ENCODE measurements at places on chromosomes 4 and X.
A peak's percentile ranks its signal among the peaks of the same experiment; 100 is the strongest.

DNA sequence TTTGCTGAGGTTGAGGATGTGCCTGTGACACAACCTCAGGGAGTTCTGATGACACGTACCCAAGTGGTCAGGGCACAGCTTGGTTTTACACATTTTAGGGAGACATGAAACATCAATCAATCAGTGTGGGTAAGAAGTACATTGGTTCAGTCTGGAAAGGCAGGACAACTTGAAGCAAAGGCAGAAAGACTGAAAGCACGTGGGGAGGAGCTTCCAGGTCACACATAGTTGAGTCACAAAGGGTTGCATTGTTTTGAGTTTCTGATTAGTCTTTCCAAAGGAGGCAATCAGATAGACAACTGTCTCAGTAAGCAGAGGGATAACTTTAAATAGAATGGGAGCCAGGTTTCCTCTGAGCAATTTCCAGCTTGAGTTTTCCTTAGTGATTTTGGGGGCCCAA is 1910.0 kb upstream of the AGA start:
- DNase-seq, result no peak

DNA sequence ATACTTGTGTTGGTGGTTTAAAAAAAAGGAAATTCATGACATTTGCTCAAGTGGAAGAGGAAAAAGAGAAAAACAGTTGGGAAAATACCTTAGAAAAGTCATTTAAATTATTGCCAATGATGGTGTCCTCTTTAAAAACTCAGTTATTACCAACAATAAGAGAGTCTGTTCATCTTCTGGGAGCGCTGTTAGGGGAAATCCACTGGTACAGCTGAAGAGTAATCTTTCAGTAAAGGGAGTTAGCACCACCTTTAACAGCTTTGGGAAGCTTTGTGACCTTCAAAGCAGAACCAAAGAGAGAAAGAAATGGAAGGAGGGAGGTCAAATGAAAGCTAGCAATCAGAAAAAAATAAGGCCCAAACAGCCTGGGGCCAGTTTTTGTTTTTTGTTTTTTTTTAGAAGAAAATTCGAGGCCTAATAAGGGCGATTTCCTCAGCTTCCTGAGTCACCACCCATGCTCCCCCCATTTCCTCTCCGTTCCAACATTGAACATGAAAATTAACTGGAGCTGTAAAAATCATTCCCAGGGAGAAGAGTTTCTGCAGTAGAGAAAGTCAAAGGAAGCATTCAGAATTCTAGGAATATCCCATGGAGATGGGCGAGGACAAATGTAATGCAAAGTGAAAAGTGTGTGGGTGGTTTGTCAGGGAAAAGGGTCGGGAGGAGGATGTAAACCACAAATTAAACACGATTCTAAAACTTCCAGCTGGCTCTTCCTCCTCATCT is 115.1 kb downstream of the SH3KBP1 start:
- no peak for DNase-seq

DNA sequence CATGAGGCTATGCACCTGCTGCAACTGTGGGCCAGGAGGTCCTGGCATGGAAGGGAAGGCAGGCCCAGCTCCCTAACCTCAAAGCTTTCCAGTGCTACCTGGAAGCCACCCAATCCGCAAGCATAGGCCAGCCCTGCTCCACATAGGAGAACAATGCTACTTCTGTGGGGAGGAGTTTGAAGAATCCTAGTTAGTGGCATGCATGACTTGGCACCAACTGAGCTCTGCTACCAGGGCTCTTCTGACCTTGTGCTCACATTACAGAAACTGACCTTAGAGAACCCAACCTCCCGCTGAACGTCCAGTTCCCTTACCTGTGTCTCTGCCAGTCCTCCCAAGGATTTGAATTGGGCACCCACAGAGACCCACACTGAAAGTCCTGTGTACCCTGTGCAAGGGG is 58.8 kb downstream of the USP46 start:
- no peak for DNase-seq

DNA sequence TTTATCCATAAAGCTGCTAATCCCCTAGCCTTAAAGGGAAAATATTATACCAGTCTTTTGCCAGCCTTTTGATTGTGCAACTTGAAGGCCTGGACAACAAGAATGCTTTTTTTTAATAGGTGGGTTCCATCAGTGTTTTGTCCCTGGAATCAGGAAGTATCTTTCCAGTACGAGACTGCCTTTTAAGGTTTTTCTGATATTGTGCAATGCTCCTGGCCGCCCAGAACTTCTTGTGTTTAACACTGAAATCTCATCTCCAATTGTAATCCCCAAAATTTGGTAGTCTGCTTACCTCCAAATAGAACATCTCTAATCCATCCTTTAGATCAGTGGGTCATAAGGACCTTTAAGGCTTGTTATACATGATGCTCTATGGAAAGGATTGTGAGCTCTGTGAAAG is 256.7 kb downstream of the NAF1 start:
- DNase-seq, result peak; percentile 17

- peak; percentile 31 for DNase-seq
Measured at GRCh38 chr4:75633846-75634245, 3.5 kb upstream of the CDKL2 start.

GRCh38 chr4:77994194-77994721 is 62.9 kb upstream of the FRAS1 start:
- peak; percentile 68 for DNase-seq

- no peak for DNase-seq
Measured at GRCh38 chr4:10184041-10184440, 67.4 kb upstream of the WDR1 start.

- no peak for DNase-seq
Measured at GRCh38 chrX:39356119-39356807, 555.0 kb downstream of the MID1IP1 start.

DNA sequence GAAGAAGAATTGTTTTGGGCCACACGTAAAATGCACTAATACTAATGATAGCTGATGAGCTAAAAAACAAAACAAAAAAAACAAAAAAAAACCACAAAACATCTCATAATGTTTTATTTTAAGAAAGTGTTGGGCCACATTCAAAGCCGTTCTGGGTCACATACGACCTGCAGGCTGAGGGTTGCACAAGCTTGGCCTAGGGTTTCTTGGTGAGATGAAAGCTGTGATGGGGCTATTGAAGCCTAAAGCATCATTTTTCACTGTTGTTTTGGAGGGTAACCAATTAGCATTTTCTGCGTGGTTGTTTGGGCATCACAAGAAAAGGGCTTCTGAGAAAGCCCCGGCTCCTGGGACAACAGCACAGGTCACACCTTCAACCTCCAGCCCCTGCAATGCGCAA is 42.5 kb upstream of the ZNF157 start:
- no peak for DNase-seq

DNA sequence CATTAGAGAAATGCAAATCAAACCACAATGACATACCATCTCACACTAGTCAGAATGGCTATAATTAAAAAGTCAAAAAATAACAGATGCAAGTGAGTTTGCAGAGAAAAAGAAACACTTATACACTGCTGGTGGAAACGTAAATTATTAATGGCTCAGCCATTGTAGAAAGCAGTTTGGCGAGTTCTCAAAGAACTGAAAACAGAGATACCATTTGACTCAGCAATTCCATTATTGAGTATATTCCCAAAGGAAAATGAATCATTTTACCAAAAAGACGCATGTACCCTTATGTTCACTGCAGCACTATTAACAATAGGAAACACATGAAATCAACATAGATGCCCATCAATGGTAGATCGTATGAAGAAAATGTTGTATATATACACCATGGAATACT is 75.0 kb downstream of the NAA11 start:
- DNase-seq, result no peak

DNA sequence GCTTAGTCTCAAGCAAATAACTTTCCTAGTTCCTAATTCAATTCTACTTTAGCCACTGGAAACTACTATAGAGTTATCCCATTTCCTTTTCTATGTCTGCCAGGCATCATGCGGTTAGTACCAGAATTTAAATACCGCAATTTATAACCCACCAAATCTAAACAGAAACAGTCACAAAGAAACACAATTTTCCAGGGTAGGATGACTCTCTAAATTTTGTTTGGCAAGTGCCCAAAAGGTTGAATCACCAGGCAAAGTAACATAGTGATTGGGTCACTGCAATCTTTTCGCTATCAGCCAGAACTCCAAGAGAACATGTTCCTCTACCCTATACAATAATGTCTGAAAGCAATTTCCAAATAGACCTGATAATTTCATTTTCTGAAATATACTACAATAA is 240.2 kb upstream of the GRIA3 start:
- no peak for DNase-seq

GRCh38 chr4:58646126-58646525 is 1535.9 kb upstream of the IGFBP7 start:
- no peak for DNase-seq

GRCh38 chrX:2767631-2768455 is 16.0 kb downstream of the XG start:
- no peak for DNase-seq

DNA sequence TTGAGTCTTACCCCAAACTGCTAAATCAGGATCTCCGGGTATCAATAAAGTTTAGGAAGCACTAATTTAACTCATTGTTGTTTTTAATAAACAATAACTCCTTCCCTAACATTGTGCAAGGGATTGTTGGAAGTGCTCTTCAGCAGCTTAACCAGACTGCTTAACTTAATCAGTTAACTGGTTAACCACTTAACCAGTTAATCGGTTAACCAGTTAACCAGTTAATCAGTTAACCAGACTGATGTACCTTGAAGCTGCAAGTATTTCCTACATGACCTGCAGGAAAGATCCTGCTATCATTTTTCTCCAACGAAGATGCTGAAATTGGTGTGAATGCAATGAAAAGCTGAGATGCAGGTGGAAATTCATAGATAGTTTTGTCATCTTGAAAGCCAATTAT is 40.1 kb upstream of the AP1S2 start:
- no peak for DNase-seq

GRCh38 chrX:56600141-56600540 is 36.7 kb downstream of the UBQLN2 start:
- DNase-seq, result peak; percentile 37

GRCh38 chr4:6278801-6279197 is 9.1 kb downstream of the WFS1 start:
- peak; percentile 89 for DNase-seq

DNA sequence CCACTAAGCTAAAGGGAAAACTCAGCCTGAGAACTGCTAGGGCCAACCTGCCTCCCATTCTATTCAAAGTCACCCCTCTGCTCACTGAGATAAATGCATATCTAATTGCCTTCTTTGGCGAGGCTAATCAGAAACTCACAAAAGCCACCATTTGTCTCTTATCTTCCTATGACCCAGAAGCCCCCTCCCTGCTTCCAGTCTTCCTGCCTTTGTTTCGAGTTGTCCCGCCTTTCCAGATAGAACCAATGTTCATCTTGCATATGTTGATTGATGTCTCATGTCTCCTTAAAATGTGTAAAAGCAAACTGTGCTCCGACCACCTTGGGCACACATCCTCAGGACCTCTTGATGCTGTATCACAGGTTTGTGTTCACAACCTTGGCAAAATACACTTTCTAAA is 459.8 kb downstream of the FSTL5 start:
- no peak for DNase-seq

GRCh38 chrX:46576458-46576857 is 2.9 kb downstream of the CHST7 start:
- no peak for DNase-seq

DNA sequence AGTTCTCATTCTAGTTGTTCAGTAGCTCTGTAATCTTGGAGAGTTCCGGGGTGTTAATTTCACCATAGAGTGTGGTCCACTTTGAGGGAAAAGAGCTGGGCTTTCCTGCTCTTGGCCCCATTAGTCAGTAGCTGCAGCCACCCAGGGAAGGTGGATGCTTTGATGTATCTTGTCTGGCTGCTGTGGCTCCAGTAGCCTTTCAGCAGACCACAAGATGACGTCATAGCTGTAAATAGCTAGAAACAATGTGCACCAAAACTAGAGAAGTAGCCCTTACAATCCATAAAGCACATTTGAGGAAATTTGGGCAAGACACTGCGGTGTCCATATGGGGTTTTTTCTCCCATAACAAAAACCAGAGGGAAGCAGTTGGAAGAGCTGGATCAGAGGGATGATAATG is 32.9 kb upstream of the PRPS2 start:
- no peak for DNase-seq

DNA sequence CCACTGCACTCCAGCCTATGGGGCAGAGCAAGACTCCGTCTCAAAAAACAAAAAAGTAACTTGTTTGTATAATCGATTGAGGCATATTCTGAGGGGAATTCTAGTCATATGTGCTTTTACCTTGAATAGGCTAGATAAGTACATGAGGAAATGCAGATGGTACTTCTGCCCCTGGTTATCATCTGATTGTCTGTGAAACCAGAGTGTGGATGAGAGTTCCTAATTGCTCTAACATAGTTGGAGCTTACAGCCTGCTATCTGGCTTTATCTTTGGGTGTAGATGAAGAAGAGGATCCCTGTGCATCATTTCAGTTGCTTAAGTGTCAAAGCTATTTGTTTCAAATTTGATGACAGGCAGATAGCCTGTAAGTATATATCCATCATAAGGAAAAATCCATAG is 205.1 kb downstream of the RAPGEF2 start:
- DNase-seq, result no peak

- DNase-seq, result no peak
Measured at GRCh38 chr4:101184668-101185067, 162.7 kb downstream of the PPP3CA start.

DNA sequence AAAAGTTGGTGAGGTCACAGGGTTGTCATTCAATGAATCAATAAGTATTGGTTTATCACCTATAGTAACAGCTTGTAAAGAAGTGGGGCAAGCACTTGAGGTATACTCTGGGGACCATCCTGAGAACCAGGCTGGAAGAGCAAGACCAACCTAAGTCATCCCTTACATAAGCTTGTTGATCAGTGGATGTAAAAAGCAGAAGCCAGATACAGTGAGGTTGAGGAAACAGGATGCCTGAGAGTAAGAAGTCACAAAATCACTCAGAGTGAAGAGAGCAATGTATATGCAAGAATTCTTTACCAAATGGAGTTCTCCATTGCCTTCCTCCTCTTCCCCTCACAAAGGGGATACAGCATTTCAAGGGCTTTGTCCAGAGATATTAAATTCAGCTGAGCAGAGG is 76.3 kb upstream of the PACRGL start:
- DNase-seq, result no peak

GRCh38 chrX:45322382-45322781 is 121.7 kb upstream of the DIPK2B start:
- DNase-seq, result peak; percentile 44

- DNase-seq, result no peak
Measured at GRCh38 chrX:32867781-32868523, 343.4 kb downstream of the DMD start.

- DNase-seq, result no peak
Measured at GRCh38 chrX:29869837-29870236, 345.5 kb upstream of the MAGEB2 start.

DNA sequence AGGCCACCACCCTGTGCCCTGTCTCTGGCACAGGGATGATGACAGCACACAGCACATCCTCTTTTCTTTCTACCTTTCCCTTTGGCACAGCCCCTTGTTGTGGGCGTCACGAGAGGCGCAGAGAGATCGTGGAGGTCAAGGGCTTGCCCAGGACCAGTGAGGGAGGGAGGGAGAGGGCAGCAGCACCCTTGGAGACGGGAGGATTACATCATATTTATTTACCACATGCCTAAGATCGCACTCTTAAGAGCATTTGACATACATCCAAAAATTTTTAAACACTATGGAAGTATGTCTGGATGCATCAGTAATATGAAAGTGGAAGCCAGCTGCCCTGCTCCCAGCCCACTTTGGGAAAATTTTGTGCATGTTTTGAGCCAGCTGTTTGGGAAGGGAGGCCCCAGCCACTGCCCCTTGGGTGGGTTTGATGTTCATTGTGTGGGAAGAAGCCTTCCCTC is 12.7 kb downstream of the WFS1 start:
- DNase-seq, result no peak

- no peak for DNase-seq
Measured at GRCh38 chr4:166802346-166802745, 431.9 kb downstream of the SPOCK3 start.
